Osteocyte (in vitro differentiated cells): ENCODE measurements at places on chromosomes 4 and X. TPM values are rescaled to one million over a fixed set of nuclear protein-coding genes. Genes with fewer than 3 reads are reported as not detected.

Gene BTC
- total RNA-seq = 0.21 and 0.27 TPM in 2 replicates

Gene RTL3
- 0.18 TPM in 1 of 2 replicates, not detected in the other for total RNA-seq

Gene ITM2A
- total RNA-seq = not detected in 2 replicates

Gene ENPP6
- not detected in 2 replicates for total RNA-seq

Gene ATP1B4
- total RNA-seq = not detected in 2 replicates

Gene MFAP3L
- total RNA-seq = 2.1 and 2.5 TPM in 2 replicates

Gene LGI2
- total RNA-seq = 0.08 TPM in 1 of 2 replicates, not detected in the other

DNA sequence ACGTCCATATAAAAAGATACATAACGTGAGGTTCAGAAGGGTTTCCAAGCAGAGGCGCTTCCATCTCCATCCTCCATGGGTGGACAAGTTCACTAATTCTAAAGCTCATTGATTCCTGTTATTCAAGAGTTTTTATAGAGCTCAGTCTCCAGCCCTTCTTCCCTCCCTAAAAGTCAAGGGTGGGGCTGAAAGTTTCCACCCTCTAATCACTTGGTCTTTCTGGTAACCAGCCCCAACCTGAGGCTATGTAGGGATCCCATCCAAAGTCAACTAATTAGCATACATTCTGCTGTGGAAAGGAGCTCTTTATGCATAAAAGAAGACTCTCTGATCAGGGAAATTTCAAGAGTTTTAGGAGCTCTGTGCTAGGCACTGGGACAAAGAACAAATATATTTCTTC is 46.9 kb upstream of the VEGFC start:
- H3K36me3 ChIP-seq = no peaks in the 10 kb centered on the region
- no peak overlapping the region for H3K4me3 ChIP-seq
- no peaks in the 10 kb centered on the region for H3K27me3 ChIP-seq
- no peak for DNase-seq
- H3K4me1 ChIP-seq = peaks cover 48% of the 10 kb centered on the region
- H3K27ac ChIP-seq = no peak overlapping the region

- H3K27ac ChIP-seq = no peak overlapping the region
- DNase-seq = no peak
- H3K4me1 ChIP-seq = peaks cover 4% of the 10 kb centered on the region
Measured at GRCh38 chrX:106940068-106940467, 19.9 kb downstream of the CLDN2 start.

GRCh38 chr4:21517126-21517859 is 431.3 kb downstream of the KCNIP4 start:
- H3K27me3 ChIP-seq = peaks cover 8% of the 10 kb centered on the region
- no peak overlapping the region for H3K4me3 ChIP-seq
- no peak for DNase-seq
- H3K4me1 ChIP-seq = no peaks in the 10 kb centered on the region

- peaks cover 5% of the 10 kb centered on the region for H3K36me3 ChIP-seq
- peaks cover 13% of the 10 kb centered on the region for H3K4me1 ChIP-seq
- no peak within 1 kb of the TSS for H3K27ac ChIP-seq
- peaks cover 5% of the 10 kb centered on the region for H3K27me3 ChIP-seq
- no peak within 1 kb of the TSS for H3K4me3 ChIP-seq
- DNase-seq = peak; percentile 88
Measured at GRCh38 chrX:86047174-86047935, at the start of gene CHM. Gene CHM, minus strand, starts transcription at chrX:86047558. Its CDS starts 26 bp downstream, at chrX:86047532.

GRCh38 chr4:152304220-152304619 is 231.7 kb downstream of the FBXW7 start:
- no peak overlapping the region for H3K27ac ChIP-seq
- H3K4me3 ChIP-seq = no peak overlapping the region
- no peaks in the 10 kb centered on the region for H3K36me3 ChIP-seq
- H3K27me3 ChIP-seq = peaks cover 76% of the 10 kb centered on the region

- no peak for DNase-seq
- peaks cover 10% of the 10 kb centered on the region for H3K4me1 ChIP-seq
- H3K27me3 ChIP-seq = no peaks in the 10 kb centered on the region
- no peak overlapping the region for H3K4me3 ChIP-seq
- H3K27ac ChIP-seq = no peak overlapping the region
Measured at GRCh38 chr4:70627620-70628019, 924 bp upstream of the ENAM start.

DNA sequence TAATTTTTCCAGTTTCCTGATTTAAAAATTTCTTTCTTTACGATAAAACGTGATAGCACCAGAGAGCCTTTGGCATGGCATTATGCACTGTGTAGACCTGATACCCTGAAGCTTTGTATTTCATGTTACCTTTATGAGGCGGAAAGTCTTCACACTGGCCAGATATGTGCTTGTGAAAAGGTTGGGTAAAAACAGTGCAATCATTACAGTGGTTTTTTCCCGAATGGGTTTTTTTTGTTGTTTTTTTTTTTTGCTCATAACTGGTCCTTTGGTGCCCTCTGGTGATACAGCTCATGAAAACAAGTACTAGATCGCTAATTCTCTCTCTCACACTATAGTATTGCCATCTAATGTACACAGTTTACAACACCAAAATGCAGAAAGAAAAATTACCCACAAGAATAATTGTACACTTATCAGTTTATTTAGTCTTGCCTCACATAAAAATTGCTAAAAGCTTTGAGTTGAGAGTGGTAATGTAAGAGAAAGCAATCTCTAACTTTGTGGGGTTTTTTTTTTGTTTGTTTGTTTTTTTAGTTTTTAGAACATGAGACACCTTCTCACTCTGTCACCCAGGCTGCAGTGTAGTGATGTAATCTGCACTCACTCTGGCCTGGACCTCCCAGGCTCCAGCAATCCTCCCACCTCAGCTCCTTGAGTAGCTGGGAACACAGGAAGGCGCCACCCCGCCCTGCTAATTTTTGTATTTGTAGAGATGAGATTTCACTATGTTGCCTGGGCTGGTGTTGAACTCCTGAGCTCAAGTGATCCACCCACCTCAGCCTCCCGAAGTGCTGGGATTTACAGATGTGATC is 21.3 kb downstream of the SPCS3 start:
- no peak for DNase-seq
- peaks cover 8% of the 10 kb centered on the region for H3K36me3 ChIP-seq
- H3K4me1 ChIP-seq = peaks cover 28% of the 10 kb centered on the region
- peak overlapping the region; percentile 46 for H3K4me3 ChIP-seq
- H3K27me3 ChIP-seq = no peaks in the 10 kb centered on the region

DNA sequence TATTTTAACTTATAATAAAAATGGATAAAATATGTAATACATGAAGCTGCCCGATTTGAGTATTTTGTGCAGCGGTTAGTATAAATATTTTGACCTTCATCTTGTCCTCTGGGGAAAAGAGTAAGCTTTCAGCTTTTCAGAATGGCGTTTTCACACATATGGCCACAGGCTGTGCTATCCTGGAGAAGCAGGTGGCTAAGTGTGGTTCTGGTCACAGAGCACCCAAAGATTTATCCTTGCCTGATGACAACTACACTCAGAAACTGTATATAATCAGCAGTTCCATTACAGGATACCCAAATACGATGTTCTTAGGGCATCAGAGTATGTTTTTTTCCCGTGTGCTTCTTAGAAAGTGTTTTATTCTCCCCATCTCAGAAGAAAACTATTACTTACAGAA is 42.3 kb upstream of the ANK2 start:
- no peak overlapping the region for H3K27ac ChIP-seq
- H3K27me3 ChIP-seq = no peaks in the 10 kb centered on the region
- no peaks in the 10 kb centered on the region for H3K36me3 ChIP-seq
- no peak overlapping the region for H3K4me3 ChIP-seq

DNA sequence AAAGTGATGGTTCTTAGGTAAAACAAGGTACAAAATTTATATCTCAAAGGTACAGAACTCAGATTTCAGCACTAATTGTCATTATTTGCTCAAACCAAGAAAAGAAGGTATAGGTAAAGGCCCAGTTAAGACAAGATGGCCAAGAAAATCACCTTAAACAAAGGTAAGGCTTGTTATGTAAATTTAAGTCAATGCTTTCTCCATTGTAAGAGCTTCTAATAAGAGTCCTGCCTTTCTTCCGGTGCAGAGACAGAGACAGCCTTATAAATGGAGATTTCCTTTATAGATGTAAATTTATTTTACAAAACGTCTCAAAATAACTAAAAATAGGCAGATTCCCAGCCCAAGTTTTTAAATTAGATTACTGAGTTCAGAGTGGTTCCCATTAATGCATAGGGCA is 89.9 kb downstream of the EDA start:
- DNase-seq = no peak
- no peak overlapping the region for H3K4me3 ChIP-seq
- no peak overlapping the region for H3K27ac ChIP-seq
- H3K36me3 ChIP-seq = no peaks in the 10 kb centered on the region

- no peak for DNase-seq
- no peaks in the 10 kb centered on the region for H3K36me3 ChIP-seq
- H3K27me3 ChIP-seq = no peaks in the 10 kb centered on the region
Measured at GRCh38 chr4:73862322-73862721, 6.9 kb upstream of the CXCL1 start.

DNA sequence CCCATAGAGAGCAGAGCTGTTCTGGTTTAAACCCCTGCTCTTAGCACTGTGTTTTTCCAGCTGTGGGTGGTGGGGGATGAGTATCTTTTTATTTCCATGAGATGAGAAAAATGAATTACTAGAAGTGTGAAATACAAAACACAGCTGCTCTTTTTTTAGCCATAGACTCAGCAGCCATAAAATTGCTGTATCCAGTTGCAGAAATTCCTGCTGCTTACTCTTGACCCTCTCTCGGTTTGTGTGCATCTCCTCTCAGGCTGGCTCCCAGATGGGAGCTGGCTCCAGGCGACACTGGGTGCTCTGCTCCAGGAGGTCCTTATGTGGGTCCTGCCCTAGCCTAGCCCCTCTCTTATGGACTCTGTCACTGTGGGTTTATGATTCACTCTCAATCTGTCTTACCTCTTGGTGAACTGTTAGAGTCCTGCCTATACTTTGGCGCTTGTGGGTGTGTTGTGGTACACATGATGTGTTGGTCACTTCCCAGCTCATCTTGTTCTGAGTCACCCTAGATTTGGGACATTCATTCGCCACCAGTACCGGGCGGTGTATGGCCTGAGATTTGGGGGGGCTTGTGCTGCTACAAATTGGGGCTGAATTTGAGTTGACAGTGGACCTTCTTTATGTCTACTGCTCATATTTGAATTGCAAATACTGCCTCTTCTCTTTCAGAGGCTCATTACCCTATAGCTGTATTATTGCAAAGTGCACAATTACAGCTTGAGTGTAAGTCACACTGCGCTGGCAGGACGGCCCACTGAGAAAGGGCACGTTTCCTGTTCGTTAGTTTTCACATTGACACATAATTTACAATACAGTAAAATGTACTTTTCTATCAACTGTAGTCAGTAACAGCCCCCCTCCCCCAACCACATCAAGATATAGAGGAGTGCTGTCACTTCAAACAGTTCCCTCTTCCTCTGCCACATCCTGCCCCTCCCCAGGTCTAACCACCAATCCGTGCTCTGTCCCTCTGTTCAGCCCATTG is 46.9 kb upstream of the MSANTD1 start:
- peaks cover 5% of the 10 kb centered on the region for H3K4me1 ChIP-seq
- no peak overlapping the region for H3K4me3 ChIP-seq
- no peaks in the 10 kb centered on the region for H3K27me3 ChIP-seq
- H3K36me3 ChIP-seq = peaks cover 25% of the 10 kb centered on the region
- no peak overlapping the region for H3K27ac ChIP-seq
